Kidney (tissue), 22 donors: ENCODE measurements at places on chromosomes 11 and 22.
A peak's percentile ranks its signal among the peaks of the same experiment; 100 is the strongest.

DNA sequence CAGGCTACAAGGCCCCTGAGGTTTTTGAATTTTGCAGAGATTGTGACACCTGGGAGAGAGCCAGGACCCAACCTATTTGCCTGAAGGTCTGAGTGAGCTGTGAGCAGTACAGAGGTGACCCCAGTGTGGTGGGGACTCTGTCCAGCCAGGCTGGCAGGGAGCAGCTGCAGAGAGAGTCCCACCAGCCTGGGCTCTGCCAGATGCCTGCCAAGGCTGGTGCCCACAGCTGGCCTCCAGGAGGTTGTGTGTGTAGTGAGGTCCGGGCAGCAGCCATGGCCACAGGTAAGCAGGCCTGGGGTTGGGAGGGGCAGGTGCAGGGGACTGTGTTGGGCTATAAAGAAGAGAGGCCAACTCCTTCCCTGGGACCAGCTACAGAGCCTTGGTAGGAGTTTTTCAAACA, 144.8 kb downstream of the CRYBB2 start:
- no peak for DNase-seq

- no peak for DNase-seq
Observed at GRCh38 chr11:122044086-122044485, 71.9 kb downstream of the BLID start.

GRCh38 chr22:24402460-24403192, 24.8 kb upstream of the ADORA2A start:
- DNase-seq = peak; percentile 90

DNA sequence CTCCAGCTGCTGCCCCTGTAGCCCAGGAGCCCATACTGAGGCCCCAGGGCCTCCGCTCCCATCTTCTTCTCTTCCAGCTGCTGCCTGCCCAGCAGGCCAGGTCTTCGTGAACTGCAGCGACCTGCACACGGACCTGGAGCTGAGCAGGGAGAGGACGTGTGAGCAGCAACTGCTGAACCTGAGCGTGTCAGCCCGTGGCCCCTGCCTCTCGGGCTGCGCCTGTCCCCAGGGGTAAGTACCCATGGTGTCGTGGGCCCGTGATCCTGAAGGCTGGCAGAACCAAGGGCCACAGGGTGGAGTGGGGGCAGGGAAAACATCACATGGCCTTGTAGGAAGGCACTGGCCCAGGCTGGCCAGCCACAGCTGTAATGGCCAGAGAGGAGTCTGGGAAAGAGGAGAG, 31.2 kb downstream of the OTOG start:
- DNase-seq = no peak
